ENCODE measurements at places on chromosomes 6 and 20.

- no peak for DNase-seq
Measured at GRCh38 chr6:158897236-158897635, 78.1 kb upstream of the EZR start.

DNA sequence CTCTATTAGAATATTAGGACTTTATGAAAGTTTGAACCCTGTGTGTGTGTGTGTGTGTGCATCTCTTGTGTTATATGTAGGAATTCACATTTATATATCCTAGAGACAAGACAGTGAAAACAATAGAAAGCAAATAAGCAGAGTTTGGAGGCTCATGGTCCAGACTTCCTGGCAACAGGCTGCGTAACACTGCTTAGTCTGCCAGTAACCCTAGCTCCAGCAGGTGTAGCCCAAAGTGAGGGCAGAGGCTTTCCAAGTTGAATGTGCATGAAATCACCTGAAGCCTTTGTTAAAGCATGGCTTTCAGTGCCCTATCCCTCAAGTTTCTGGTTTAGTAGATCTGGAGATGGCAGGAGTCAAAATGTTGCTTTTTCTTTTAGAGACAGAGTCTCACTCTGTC lies 569.9 kb downstream of the KIF16B start:
- DNase-seq, result no peak

- no peak for DNase-seq
Measured at GRCh38 chr6:106084106-106084988, 1.8 kb upstream of the PRDM1 start.

GRCh38 chr6:45438849-45439406 lies 61.2 kb upstream of the SUPT3H start:
- DNase-seq, result no peak

- DNase-seq, result no peak
Measured at GRCh38 chr6:90829311-90829710, 242.4 kb upstream of the MAP3K7 start.

DNA sequence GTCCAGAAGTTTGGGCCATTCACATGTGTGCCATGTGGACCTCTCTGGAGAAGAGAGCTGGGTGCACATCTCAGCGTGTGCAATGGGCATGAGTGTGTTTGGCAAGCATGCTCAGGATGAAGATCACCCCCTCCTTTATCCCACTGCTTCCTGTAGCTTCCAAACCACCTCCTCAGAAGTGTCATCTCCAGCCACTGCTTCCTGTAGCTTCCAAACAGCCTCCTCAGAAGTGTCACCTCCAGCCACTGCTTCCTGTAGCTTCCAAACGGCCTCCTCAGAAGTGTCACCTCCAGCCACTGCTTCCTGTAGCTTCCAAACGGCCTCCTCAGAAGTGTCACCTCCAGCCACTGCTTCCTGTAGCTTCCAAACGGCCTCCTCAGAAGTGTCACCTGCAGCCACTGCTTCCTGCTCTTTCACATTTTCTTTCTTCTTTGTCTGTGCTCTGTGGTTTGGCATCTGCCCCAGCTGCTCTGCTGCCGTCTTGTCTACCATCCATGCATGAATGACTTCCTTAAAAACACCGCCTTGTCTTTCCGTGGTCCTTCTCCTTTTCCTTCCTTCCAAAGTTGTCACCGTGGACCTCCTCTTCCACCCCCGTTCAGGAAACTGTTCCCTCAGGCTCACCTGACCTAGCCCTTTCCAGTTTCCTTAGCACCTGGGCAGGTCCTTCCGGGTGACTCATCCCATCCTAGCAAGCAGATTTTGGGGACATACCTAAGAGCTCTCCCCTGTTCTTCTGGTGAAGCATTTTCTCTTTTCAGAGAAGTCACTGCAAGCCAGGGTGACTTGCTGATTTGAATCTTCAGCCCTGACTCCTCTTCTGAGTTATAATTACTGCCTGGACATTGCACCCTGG lies 43.5 kb upstream of the TIAM2 start:
- DNase-seq, result no peak

DNA sequence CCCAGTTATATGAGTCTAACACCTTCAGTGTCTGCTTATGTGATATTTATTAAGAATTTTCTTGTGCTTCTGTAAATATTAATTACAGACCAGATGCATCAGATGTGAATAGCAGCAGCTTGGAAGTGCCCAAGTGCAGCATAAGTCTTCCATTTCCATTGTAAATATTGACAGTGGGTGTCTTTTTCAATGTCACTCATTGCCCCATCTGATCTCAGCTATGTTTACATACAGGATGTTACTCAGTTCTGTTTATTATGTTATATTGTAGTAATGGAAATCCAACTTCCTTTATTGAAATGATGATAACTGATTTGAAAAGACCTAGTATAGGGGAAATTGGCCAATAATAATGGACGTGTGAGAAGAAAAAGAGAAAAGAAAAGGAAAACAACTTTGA lies 296.7 kb downstream of the SAMD5 start:
- no peak for DNase-seq

DNA sequence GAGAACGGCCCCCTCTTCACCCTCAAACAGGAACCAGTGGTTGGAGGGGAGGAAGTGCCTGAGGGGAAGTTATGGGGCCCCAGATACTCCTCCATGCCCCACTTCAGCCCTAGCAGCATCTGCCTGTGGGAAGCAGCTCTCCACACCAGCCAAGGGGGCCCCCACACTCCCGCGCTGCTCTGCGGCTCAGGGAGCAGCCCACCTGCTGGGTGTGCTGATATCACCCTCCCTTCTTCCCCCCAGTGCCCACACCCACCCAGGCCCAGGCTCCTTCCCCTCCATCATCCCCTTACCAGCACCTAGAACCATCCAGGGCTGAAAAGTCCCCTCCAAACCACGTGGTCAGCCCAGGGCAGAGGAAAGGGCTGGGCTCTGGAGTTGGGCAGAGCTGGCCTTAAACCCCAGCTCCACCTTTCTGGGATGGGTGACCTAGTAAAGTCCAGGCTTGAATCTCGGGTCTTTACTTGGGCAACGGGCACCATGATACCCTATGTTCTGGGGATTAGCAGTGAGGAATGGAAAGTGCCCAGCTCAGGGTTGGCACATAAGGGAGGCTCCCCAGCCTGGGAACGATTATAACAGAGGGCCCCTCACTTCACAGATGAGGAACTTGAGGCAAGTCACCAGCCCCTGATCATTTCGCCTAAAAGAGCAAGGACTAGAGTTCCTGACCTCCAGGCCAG lies 663 bp downstream of the LST1 start:
- DNase-seq, result no peak

GRCh38 chr20:17698384-17698783 lies 1.4 kb upstream of the BANF2 start:
- no peak for DNase-seq

GRCh38 chr6:85079761-85080160 lies 315.4 kb upstream of the TBX18 start:
- DNase-seq, result no peak

DNA sequence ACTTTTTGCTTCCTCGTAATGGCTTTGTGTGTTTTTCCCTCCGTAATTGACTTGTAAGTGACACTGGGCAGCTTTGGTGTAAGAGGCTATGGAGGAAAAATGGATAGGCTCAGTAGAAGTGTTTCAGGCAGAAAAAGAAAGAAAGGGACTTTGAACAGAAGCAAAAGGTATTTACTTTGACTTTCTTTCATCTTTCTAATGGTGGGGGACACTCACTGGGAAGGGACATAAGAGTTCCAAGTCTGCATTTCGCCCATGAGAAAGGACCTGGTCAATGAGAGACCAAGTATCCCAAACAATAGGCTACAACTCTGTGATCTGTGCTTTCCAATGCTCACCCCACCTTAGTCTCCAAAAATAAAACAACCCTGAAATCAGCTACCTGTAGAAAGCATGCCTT lies 41.6 kb downstream of the NOX3 start:
- no peak for DNase-seq

DNA sequence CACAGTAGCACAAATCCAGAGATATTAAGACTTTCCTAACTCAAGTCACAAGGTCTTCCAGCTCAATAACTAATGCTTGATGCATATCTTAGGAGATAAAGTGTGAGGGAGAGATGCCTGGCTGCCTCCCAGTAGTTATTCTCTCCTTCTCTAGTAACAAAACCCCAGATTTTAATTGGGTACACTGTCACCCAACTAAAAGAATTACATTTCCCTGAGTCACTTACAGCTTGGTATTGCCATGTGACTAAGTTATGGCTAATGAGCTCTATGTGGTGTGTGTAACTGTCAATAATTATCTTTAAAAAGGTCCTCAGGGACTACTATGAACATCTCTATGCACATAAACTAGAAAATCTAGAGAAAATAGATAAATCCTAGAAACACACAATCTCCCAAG lies 32.0 kb downstream of the KIF6 start:
- no peak for DNase-seq

DNA sequence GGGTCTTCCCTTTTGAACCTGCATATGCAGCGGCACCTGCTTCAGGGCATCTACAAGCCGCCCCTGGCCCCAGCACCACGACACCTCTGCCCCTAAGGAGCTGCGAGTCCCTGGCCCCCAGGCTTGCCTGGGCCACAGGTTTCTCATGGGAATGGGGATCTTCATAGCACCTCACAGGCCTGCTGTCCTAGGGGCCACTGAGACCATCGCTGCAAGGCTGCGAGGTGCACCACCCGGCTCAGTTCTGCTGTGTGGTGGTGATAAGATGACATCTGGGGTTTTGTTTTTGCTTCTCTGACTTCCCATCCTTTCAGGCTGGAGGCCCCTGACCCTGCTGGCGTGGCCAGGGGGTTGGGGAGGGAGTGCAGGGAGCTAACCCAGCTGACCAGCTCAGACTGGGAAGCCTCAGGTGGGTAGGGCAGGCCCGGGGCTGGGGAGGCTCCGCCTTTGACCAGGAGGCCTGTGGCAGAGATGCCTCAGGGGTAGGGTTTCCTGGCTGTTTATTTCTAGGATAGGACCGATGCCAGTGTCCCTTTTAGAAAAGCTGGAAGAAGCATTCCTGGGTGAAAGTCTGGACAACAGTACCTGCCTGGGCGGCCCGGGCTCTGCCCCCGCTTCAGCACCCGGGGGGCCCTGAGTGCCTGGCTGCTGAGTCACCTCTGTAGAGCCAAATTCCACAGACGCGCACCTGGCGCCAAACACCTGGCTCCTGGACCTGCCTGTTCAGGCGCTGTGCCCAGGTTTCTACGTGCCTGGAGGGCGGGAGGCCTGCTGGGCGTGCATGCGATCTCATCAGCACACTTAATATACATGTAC lies 264.7 kb downstream of the DLL1 start:
- DNase-seq, result no peak

DNA sequence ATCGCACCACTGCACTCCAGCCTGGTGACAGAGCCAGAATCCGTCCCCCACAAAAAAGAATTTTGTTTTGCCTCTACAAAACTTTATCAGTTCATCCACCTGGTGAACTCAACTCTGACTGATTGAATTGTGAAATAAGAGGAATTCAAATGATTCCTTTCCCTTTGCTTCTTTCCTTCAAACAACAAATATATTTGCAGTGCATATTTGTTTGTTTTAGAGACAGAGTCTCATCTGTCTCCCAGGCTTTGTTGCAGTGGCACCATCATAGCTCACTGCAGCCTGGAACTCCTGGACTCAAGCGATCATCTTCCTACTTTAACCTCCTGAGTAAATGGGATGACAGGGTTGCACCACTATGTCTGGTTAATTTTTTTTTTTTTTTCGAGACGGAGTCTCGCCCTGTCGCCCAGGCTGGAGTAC lies 23.2 kb upstream of the PIM1 start:
- DNase-seq, result no peak

Data from omental fat pad (tissue), 4 donors.